Coronary artery (tissue), 2 donors: ENCODE measurements at places on chromosomes 4 and X.

- no peak for DNase-seq
Observed at GRCh38 chrX:70411475-70411874, 11.6 kb upstream of the GDPD2 start.

DNA sequence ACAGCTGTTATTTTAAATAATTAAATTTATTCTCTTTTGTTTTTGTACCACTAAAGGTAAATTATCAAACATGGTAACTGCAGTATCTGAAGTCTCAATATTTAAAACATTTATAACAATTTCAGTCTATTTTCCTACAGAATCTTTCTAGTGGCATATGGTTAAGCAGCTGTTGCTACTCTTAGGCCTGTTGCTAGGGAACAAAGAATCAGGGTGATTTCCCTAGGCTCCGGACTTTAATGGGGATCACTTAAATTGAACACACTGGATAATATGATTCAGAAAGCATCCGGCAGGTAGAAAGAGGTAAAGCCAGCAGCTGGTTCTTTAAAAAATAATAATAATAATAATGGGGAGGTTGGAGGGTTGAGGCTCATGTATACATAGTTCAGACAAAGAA, 17.6 kb downstream of the FBXO8 start:
- no peak for DNase-seq

DNA sequence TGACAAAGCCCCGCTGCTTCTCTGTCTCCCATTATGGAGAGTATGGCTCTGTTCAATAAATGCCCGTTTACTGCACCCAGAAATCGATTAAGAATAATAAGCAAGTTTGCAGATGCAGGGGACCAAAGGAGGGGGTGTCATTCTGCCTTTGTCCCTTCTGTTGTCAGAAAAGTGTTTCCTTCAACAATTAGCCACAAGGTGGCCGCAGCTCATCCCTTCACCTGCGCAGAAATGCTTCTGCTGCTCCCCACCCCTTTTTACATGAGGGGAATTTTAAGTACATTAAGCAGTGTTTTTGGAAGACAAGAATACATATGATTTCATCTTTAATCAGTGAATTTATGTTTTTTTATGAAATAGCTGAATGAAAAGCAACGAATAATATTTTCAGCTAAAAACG, 175.6 kb upstream of the ARX start:
- no peak for DNase-seq

DNA sequence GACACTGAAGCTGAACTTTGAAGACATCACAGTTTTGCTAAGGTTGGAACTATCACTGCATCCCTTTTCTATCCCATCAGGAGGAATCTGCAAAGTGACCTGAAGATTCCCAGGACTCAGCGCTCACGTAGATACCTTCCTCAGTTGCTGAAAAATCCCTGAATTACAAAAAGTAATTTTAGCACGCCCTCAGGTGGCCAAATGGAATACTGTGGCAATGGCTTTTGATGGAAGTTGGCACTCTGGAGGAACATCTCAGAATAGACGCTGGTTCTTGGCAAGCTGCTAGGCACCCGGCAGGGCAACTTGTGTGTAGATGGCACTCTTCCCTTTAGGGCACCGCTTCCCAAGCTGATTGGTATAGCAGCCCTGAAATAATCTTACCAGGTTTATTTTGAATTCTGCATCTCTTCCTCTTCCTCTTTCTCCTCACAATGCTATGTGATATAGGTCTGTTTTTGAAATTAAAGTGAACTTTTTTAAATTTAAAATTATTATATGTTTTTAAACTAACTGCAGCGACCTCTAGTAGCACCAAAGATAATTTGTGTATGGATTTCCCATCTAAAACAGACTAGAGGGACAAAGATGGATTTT, 16.3 kb upstream of the ESX1 start:
- DNase-seq, result no peak

GRCh38 chr4:6497796-6498195, 25.4 kb upstream of the PPP2R2C start:
- no peak for DNase-seq

- no peak for DNase-seq
Observed at GRCh38 chr4:138918169-138918869, 97.3 kb upstream of the NOCT start.

GRCh38 chr4:140427919-140428471, 547 bp upstream of the CLGN start:
- no peak for DNase-seq

DNA sequence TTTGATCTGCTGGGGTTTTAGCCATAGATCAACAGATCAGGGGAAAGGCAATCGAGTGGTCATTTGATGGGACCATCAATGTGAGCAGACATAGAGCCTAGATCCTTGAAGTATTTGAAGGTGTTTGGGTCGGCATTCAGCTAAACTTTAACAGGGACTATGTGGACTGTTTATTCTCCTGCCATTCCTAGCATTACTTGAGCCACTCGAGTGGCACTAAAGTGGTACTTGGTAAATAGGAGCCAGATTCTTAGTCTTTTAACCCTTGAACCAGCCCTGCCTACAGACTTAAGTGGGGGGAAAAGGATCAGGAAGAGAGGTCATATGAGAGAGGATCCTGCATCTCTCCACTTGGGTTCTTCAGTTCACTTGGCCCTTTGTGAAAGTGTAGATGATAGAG, 3.8 kb downstream of the MSN start:
- DNase-seq, result no peak

DNA sequence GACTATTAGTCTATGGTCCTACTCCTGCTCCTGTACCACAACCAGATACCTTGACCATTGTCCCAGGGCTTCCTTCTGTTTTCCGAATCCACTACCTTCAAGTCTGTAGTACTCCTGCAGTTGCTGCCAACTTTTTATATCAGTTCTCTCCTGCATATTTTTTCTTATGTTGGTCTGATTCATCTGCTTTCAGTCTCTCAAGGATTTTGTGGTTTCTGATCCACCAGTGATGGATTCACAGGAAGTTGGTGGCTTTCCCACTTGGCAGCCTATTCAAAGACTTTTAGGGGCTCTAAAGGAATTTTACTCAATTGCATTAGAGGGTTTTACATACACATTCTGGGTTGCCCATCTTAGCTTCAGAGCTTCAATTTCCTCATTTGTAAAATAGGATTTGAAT, 23.6 kb downstream of the KIF4A start:
- DNase-seq, result no peak
